ENCODE measurements at places on chromosomes 7 and 10.

DNA sequence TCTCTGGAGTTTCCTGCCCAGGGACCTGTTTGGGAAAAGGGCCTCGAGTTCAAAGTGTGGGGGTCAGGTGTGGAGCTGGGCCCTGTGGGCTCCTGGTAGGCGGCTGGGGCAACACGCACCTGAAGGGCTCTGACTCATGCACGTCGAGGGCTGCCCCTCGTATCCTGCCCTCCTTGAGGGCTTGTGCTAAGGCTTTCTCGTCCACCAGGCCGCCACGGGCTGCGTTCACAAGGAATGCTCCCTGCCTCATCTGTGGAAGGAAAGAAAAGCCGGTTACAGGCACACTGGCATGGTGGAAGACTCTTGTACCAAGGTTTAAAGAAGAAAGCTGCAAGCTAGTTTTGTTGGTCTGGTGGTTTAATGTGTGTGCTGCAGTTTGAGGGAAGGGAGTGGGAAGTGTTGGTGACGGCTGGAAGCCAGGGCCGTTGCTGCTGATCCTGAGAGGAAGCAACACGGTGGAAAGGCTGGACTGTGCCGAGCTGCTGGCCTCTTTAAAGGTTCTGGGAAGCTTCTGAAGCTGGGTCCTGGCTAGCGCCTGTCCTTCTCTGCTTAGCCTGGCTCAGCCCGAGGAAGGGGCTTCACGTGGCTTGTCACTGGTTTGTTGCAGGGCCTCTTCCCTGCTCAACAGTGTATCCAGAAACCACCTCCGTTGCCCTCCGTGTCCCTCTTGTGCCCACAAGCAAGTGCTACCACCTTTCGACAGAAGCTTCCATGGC is 52.0 kb downstream of the ZRANB1 start:
- no peak for DNase-seq

DNA sequence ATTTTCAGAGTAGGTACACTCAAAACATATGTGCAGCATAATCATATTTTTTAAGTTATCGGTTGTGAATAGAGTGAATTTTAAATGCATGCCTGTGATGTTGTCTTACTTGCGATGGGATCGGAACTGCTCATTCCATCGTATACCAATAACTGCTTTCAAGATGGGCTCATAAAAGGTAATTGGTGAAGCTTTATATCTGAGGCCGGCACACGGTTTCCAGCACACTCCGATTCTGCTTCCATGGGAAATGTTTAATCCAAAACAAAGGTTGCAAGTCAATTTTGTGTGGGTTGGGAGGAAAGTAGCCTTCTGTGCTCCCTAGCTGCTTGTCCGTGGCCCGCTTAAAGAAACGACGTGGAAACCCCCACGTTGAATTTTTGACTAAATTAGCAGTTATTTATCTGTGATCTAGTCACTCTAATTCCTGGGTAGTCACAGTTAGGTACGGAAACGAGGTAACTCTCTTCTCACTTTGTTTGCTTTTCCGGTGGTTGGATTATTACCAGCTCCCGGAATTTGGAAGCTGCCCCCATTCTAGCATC is 10.1 kb upstream of the CELF2 start:
- DNase-seq = no peak

DNA sequence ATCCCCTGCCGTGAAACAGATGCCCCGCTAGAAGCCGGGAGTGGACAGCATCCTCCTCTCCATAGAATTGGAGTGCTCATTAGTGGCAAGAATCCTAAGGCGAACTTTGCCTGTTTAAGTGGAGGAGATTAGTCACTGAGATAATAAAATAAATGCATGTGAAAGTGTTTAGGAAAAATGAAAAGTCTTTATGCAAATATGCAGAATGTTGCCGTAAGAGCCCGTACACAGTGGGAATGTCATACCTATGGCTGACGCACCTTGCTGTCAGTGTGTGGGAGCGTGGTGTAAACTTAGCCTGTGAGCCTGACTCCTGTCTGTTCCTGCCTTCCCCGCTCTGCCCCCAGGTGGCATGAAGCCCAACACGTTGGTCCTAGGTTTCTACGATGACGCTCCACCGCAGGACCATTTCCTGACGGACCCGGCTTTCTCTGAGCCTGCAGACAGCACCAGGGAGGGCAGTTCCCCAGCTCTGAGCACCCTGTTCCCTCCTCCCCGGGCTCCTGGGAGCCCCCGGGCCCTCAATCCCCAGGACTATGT is 1.7 kb upstream of the TRIP6 start:
- DNase-seq = no peak

DNA sequence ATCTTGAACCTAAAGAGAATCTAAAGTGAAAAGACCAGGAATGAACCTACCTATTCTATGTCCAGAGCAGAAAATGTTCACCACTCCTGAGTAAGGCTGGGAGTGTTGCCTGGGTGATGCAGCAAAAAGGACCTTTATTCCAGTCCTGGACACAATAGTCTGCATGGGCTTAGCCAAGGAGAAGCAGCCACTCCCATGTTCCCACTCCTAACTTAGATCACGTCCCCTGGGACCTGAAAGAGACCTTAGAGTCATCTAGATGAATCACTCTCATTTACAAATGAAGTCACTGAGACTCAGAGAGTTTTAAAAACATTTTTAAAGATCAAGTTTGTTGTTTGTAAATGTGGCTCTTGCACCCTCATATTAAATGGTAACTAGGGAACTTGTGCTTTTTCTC is 763.4 kb downstream of the KCNMA1 start:
- DNase-seq = no peak

DNA sequence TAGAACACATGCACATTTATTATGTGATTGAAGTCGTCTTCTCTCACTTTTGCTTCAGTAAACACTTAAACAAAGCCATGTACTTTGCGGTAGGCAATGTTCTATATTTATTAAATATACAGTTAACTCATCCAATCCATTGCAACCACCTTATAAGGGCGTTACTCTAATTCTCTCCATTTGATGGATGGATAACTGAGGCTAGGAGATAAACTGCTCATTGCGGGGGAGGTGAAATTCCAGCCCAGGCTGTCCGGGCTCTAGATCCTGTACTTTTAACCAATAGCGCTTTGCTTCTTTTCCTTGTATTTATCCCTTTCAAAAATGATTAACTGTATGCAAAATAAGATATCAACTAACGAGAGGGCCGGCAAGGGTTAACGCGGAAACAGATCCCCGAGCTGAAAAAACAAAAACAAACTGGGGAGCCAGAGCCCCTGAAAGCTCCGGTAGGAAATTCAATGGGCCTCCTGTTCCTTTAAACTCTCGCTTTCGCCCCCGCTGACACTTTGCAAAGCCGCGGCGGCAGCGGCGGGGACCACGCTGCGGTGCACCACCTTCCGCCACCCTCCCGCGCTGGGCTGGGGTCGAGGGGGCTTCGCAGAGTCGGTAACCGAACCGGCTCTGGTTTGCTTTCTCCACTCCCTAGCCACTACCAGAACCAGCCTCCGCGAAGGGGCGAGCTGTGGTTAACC is 1.0 kb upstream of the PLXDC2 start:
- no peak for DNase-seq

DNA sequence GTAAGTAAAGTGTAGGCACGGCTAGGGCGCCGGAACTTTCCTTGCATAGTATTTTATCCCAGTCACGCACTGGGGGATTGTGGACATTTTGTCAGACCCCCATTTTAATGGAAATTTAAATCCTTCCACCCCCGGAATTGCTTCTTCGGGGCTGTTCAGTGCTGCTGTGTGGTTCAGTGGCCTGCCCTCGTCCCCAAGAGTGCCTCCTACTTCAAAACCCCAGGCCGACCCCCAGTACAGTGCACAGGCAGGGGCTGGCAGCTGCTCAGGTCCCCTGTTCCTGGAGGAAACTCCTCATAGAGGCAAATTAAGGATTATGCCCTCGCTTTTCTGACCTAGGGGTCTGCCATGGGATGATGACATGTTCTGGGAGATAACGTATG is 94.5 kb downstream of the PTPRE start:
- no peak for DNase-seq

DNA sequence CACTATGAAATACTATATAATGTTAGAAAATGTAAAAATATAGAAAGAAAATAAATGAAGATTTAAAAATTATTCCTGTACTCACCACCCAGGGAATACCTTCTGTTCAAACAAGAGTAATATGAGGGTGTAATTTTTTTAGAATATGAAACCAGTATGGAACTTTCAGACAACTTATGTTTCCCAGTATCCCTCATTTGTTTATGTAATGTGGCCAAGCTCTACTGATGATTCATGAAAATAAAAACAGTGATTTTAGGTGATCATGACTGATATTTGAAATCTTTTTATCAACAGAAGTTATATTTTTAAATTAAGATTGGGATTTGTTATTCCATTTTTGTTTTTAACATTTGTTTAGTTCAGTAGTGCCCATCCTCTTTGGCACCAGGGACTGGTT is 18.8 kb downstream of the SLK start:
- no peak for DNase-seq

- DNase-seq = no peak
These were observed 64.6 kb downstream of the HERC4 start for GRCh38 chr10:68010426-68010940.

DNA sequence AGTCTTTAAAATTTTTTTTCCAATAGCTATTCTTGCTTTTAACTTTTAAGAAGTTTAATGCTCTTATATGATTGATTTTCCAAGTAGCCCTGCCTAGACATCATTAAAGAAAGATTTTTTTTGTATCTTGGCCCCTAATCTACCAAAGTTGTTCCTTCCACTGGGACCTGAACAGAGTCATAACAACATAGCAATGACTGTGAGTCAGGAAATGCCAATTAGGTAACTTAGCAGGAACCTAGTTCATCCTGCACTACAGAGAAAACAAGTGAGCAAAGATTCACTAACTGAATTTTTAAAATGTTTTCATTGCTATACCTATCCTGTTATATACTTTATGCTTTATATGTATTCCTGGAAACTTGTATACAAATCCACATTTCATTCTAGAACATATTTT is 284.7 kb downstream of the BICC1 start:
- DNase-seq = no peak
